Naive thymus-derived CD4-positive, alpha-beta T cell (primary cell): ENCODE measurements at places on chromosomes 7 and 10. TPM values are rescaled to one million over a fixed set of nuclear protein-coding genes. Genes with fewer than 3 reads are reported as not detected.

ACSL5 gene
- 35.9 TPM for total RNA-seq

DNA sequence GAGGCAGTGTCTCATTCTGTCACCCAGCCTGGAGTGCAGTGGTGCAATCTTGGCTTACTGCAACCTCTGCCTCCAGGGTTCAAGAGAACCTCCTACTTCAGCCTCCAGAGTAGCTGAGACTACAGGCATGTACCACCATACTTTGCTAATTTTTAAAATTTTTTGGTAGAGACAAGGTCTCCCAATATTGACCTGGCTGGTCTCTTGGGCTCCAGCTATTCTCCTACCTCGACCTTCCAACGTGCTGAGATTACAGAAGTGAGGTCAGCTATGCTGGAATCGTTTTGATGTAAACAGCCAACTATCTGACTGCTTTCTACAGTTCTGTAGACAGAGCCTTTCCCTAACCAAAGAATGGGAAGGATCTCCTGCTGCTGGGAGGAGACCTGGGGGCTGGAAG lies 375.8 kb downstream of the GATA3 start:
- H3K4me1 ChIP-seq, result no peaks in the 10 kb centered on the region
- H3K36me3 ChIP-seq, result no peaks in the 10 kb centered on the region
- no peak overlapping the region for H3K4me3 ChIP-seq
- no peaks in the 10 kb centered on the region for H3K27me3 ChIP-seq

ZNF853 gene
- 4.0 TPM for total RNA-seq

- no peaks in the 10 kb centered on the region for H3K36me3 ChIP-seq
- H3K27me3 ChIP-seq, result no peaks in the 10 kb centered on the region
- no peak overlapping the region for H3K27ac ChIP-seq
- DNase-seq, result no peak
- H3K4me1 ChIP-seq, result no peaks in the 10 kb centered on the region
- no peak overlapping the region for H3K4me3 ChIP-seq
Measured at GRCh38 chr10:8628351-8628750, 573.9 kb downstream of the GATA3 start.

- no peak for DNase-seq
- no peaks in the 10 kb centered on the region for H3K36me3 ChIP-seq
- no peaks in the 10 kb centered on the region for H3K4me1 ChIP-seq
- H3K4me3 ChIP-seq, result no peak overlapping the region
- H3K27ac ChIP-seq, result no peak overlapping the region
- H3K27me3 ChIP-seq, result no peaks in the 10 kb centered on the region
Measured at GRCh38 chr10:88147000-88147798, 283.8 kb downstream of the PTEN start.

GRCh38 chr7:156219307-156220077 lies 407.2 kb upstream of the SHH start:
- H3K27ac ChIP-seq, result no peak overlapping the region
- H3K4me1 ChIP-seq, result no peaks in the 10 kb centered on the region
- H3K4me3 ChIP-seq, result no peak overlapping the region
- DNase-seq, result no peak

GRCh38 chr7:17298840-17299482 lies 509 bp downstream of the AHR start:
- H3K4me1 ChIP-seq, result peaks cover 19% of the 10 kb centered on the region
- H3K36me3 ChIP-seq, result no peaks in the 10 kb centered on the region
- H3K27me3 ChIP-seq, result no peaks in the 10 kb centered on the region
- peak; percentile 70 for DNase-seq

CPA2 gene
- total RNA-seq, result not detected

ASB10 gene
- not detected in 2 replicates for total RNA-seq

- no peak overlapping the region for H3K27ac ChIP-seq
- H3K4me1 ChIP-seq, result no peaks in the 10 kb centered on the region
- no peaks in the 10 kb centered on the region for H3K27me3 ChIP-seq
- DNase-seq, result no peak
Measured at GRCh38 chr10:58773944-58774343, 261.3 kb downstream of the BICC1 start.

DNA sequence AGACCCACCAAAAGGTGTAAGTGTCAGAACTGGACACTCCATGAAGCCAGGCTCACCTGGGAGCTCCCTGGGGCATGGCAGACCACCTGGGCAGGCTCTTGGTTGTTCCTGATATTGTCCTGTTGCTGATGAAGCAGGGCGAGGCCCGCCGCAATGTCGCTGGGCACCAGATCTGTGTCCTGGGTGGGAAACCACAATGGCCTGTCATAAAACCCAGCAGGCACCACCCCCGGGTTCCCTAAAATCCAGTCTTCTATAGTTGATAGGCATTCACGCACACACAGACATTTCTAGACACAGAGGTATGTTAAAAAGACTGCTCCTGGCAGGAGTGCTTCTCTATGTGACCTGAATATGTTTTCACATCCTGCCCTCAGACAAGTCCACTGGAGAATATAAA lies 15.0 kb downstream of the DAGLB start:
- no peak for DNase-seq
- H3K4me3 ChIP-seq, result no peak overlapping the region
- H3K27ac ChIP-seq, result no peak overlapping the region
- no peaks in the 10 kb centered on the region for H3K27me3 ChIP-seq
- no peaks in the 10 kb centered on the region for H3K36me3 ChIP-seq
- H3K4me1 ChIP-seq, result peaks cover 13% of the 10 kb centered on the region

C7orf33 gene
- total RNA-seq, result not detected

DNA sequence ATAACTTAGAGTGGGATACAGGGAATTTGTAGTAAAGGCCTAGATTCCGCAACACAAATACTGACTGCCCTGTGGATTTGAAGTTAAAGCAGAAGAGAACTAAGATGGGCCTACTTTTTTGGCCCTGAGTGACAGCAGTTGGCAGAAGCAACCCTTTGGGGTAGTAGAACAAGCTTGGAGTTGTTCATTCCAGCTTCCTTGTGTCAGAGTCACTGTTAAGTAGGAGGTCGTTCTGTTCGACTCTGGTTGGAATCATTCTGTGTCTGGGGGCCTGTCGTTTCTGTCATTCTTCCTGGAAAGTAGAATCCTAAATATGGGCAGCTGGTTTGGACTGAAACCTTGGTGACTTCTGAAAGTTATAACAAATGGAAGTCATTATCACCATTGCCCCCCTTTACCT lies 865.9 kb downstream of the LRMDA start:
- H3K4me1 ChIP-seq, result no peaks in the 10 kb centered on the region
- no peak overlapping the region for H3K4me3 ChIP-seq
- H3K27me3 ChIP-seq, result no peaks in the 10 kb centered on the region
- H3K36me3 ChIP-seq, result no peaks in the 10 kb centered on the region
- no peak for DNase-seq

DNA sequence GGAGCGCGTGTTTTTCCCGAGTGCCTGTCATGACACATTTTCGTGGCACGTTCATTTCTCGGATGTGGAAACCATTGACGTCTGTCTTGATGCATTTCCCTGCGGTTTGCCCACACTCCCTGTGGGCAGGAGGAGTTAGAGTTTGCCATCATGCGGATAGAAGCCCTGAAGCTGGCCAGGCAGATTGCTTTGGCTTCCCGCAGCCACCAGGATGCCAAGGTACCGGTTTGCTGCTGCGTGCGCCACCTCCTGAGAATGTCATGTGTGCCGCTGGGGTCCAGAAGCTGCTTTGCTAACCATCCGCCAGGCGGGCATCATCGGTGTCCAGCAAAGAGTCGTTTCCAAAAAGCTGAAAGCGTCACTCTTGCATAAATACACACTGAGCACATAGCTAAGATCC lies 40.9 kb upstream of the BTBD16 start:
- no peaks in the 10 kb centered on the region for H3K4me1 ChIP-seq
- no peaks in the 10 kb centered on the region for H3K36me3 ChIP-seq
- no peak overlapping the region for H3K4me3 ChIP-seq
- no peaks in the 10 kb centered on the region for H3K27me3 ChIP-seq
- DNase-seq, result no peak
- H3K27ac ChIP-seq, result no peak overlapping the region

DNA sequence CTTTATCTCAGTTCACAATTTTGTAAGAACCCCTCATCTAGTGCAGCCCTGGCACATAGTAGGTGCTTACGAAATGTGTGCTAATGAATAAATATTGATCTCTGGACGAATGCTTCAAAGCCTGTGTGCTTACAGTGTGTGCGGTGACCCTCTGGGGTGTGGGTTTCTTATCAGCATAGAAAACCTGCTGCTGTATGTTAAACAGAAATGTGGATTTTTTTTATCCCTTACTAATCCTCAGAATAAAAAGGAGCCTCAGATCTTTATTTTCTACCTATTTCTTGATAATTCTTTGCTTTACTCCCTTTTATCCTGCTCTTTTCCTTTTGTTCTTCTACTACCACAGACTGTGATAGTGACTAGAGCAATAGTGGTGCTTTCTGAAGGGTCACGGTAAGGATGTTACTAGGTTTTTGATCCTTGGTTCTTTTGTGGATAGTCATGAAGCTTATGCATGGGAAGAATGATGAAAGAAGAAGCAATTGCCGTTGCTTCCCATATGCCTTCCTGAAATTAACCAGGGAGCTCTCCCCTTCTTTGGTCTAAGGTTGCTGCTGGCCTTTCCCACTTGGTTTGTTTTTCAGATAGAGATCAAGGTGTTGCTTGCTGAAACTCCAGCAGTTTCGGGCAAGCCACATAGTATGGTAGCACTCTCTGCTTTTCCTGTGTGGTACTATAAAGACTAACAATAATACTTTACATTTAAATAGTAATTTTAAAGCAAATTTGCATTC lies 44.7 kb downstream of the SPAG6 start:
- H3K4me1 ChIP-seq, result no peaks in the 10 kb centered on the region
- no peaks in the 10 kb centered on the region for H3K36me3 ChIP-seq
- H3K4me3 ChIP-seq, result no peak overlapping the region

ASAH2 gene
- 0.61 TPM for total RNA-seq

DNA sequence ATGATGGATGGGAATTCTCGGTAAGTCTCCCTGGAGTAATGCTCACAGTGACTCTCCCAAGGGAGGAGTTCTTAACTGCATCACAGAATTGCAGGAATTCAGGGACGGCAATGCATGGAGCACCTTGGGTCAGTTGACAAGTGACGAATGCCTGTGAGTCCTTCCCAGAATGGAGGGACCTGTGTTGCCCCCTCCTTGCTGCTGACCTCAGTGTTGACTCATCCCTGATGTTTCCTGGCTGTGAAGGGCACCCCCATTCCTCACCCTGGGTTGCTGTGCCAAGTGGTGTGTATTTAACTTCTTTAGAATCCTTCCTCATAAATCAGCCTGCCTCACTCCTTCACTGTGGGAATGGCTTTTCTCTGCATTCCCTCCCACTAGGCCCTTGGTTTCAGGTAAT lies 98.9 kb downstream of the LRMDA start:
- DNase-seq, result no peak
- H3K36me3 ChIP-seq, result no peaks in the 10 kb centered on the region
- H3K27me3 ChIP-seq, result no peaks in the 10 kb centered on the region

GRCh38 chr7:21373031-21373430 lies 54.9 kb upstream of the SP4 start:
- H3K4me3 ChIP-seq, result no peak overlapping the region
- H3K27me3 ChIP-seq, result no peaks in the 10 kb centered on the region
- no peaks in the 10 kb centered on the region for H3K36me3 ChIP-seq
- no peak overlapping the region for H3K27ac ChIP-seq
- H3K4me1 ChIP-seq, result no peaks in the 10 kb centered on the region

DNA sequence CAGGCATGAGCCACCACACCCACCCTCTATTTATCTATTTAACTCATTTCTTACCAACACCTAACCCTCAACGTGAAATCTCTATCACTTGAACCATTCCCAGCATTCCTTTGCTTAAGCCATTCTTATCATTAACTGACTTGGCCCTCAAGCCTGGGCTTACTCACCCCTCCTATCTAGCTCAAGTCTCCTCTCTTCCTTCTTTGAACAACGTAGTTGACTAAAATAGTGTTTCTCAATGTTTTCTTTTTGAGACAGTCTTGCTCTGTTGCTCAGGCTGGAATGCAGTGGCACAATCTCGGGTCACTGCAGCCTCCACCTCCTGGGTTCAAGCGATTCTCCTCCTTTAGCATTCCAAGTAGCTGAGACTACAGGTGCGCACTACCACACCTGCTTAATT lies 7.0 kb downstream of the ANXA7 start:
- H3K27me3 ChIP-seq, result no peaks in the 10 kb centered on the region
- H3K27ac ChIP-seq, result no peak overlapping the region
- no peak overlapping the region for H3K4me3 ChIP-seq
- no peaks in the 10 kb centered on the region for H3K36me3 ChIP-seq
- DNase-seq, result no peak

SNCG gene
- not detected for total RNA-seq

LIPK gene
- total RNA-seq, result not detected in 2 replicates

GRCh38 chr10:48605786-48606529 lies 1.1 kb upstream of the ARHGAP22 start:
- no peak overlapping the region for H3K4me3 ChIP-seq
- H3K27ac ChIP-seq, result no peak overlapping the region
- H3K4me1 ChIP-seq, result no peaks in the 10 kb centered on the region
- no peaks in the 10 kb centered on the region for H3K36me3 ChIP-seq
- no peaks in the 10 kb centered on the region for H3K27me3 ChIP-seq

COBL gene
- not detected for total RNA-seq

- no peak for DNase-seq
- H3K4me1 ChIP-seq, result no peaks in the 10 kb centered on the region
- no peak overlapping the region for H3K27ac ChIP-seq
Measured at GRCh38 chr10:92868557-92868956, 20.2 kb downstream of the EXOC6 start.

GRCh38 chr7:52944921-52945320 lies 90.5 kb upstream of the POM121L12 start:
- H3K27me3 ChIP-seq, result no peaks in the 10 kb centered on the region
- H3K27ac ChIP-seq, result no peak overlapping the region
- no peak for DNase-seq
